Activated T-helper 17 cell treated with anti-CD3 and anti-CD28 coated beads, Interleukin-2, amount 50 U/mL, for 72 hours (primary cell): ENCODE measurements at places on chromosomes 6 and 20.

DNA sequence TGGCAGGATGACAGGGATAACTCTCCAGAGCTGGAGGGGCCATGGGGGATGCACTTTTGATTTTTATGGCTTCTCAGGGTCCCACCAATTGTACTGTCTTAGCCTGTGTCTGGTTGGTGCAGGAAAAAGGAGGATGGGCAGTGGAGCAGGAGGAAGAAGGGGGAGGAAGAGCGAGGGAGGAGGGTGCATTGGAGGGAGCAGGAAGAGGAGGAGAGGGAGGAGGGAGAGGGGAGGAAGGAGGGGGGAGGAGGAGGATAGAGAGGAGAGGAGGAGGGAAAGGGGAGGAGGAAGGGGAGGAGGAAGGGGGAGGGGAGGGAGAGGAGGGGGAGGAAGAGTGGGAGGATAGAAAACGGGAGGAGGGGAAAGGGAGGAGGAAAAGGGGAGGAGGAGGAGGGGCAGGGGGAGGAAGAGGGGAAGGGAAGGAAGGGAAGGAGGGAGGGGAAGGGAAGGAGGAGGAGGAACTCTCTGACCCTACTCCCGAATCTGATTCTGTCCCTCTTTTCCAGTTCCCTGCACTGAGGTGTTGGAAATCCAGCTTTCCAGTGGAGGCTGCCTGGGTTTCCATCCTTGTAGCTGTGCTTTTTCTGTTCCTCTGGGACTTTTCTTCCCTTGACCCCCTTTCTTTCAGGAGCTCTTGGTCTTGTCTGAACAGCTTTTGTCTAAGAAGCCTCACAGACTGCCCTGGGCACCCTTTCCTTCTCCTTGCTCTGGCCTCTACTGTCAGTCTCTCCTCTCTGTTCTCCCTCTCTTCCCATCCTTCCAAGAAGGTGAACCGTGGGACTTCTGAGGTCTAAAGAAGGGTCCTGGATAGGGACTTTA is 149.4 kb downstream of the DHX35 start:
- no peak for ATAC-seq

GRCh38 chr6:56814308-56814707 is 140.6 kb upstream of the BEND6 start:
- no peak for ATAC-seq

- ATAC-seq = no peak
Measured at GRCh38 chr6:35052694-35053565, 88.2 kb downstream of the TCP11 start.

DNA sequence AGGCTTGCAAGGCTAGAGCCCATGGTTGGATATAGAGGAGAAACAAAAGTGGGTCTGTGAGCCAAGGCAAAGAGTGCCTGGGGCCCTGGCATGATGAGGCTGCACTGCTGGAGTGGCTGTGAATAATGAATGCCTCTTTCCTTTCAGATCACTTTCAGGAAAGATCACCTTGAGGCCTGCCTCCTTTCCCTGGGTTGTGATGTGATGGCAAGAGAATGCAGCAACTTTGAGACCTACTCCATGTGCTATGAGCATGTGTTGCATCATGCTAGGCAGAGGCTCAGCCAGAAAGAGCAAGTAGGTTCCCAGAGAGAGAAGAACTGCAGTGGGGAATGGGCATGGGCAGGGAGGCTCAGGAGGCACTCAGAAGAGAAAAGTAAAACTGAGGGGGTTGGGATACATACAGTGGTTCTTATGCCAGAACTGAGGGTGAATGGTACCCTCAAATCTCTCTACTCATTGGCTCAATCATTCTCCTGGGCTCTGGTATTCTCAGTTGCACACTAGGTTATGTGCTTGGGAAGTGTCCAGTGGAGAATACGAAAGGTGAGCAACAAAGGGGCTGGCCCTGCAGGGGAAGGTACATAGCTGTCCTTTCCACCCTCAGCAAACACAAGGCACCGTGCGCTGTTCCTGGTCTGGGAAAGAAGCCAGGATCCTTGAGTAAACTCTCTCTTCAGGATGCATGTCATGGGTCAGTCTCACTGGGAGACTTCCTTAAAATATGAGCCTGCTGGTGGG is 45.9 kb downstream of the CD164 start:
- ATAC-seq = no peak

GRCh38 chr20:47444584-47444983 is 57.1 kb upstream of the NCOA3 start:
- no peak for ATAC-seq

GRCh38 chr20:41512624-41513023 is 105.6 kb downstream of the CHD6 start:
- ATAC-seq = no peak

DNA sequence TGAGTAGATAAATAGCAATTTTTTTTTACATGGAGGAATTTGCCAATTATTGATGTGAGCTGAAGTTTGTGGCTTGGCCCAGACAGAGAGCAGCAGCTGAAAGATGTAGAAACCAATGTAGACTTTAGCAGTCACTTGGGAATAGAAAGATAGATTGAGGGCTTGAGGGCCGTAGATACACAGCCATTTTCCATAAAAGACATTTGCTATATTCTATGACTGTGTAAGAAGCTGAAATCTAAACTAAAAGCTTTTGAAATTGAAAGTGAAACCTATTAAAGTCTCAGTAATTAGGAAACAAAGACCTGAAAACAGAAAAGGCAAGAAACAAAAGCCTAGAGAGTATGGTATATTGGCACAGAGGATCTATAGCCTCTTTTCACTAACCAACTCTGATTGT is 332.7 kb downstream of the CENPW start:
- no peak for ATAC-seq

DNA sequence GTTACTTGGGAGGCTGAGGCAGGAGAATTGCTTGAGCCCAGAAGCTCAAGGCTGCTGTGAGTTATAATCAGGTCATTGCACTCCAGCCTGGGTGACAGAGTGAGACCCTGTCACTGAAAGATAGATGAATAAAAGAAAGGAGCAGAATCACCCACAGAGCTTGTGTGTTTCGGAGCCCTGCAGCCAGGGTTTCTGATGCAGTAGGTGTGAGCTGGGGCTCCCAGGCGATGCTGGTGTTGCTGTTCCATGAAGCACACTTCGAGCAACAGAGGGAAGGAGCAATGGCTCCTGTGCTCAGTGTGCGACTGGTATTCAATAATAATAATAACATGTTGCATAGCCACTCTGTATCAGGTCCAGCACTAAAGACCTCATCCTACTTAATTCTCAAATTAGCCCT is 197.5 kb upstream of the CST7 start:
- ATAC-seq = no peak

DNA sequence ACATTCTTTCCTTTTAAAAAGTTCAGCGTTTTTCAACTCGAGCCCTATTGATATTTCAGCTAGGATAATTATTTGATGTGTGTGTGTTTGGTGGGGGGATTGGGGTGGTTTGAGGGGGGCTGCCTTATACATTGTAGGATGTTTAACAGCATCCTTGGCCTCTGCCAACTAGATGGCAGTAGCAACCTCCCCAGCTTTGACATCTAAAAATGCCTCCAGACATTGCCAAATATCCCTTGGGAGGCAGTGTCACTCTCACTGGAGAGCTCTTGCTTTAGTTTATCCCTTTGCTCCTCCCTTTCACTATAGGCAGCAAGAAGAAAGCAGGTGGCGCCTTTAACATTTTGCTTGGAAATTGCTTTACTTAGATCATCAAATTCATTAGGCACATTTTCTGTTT is 14.6 kb upstream of the TP53TG5 start:
- ATAC-seq = no peak

- ATAC-seq = no peak
Measured at GRCh38 chr6:113464536-113464935, 392.6 kb upstream of the MARCKS start.

DNA sequence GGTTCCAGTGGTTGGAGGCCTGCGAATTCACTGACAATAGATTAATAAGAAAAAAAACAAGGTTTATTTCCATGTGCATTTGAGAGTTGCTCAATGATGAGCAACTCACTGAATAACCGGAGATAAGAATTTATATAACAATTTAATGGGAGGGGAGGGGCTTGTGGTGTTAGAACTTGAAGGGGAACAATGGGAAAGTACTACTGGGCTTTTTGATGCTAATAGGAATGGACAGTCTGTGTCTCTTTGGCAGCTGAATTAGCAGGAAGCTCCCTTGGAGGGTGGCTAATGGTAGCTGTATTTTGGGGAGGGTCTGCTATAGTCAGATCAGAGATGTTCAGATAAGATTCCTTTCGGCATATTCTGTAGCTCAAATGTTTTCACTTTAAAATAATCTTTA is 62.4 kb upstream of the GMDS start:
- ATAC-seq = no peak

- no peak for ATAC-seq
Measured at GRCh38 chr20:59459586-59459985, 144.8 kb upstream of the PHACTR3 start.

DNA sequence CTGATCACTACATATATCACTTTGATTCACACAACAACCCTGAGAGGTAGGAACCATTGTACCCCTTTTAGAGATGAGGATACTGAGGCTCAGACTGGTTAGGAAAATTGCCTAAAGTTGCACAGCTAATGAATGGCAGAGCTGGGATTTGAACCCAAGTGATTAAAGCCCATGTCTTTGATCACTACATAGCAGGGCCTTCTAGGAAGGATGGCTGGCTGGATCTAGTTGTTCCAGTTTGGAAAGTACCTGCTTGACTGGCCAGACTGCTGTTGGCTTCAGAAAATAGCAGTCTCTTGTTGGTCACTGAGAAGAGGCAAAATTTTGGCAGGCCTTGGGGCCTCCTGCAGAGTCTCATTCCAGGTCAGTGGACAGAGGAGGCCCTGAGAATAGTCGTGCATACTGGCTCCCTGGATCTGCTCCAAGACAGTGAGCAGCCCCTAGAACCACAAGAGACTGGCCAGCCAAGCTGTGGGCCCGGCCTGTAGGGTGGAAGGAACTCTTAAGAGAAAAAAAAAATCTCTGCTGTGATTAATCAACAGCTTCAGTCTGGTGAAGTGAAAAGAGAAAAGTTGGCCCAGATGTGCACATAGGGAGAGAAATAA is 17.5 kb downstream of the PPARD start:
- ATAC-seq = no peak

- peak; percentile 44 for ATAC-seq
Measured at GRCh38 chr6:149336609-149336928, 19.1 kb downstream of the TAB2 start.

GRCh38 chr6:52909531-52909930 is at the start of gene GSTA3:
TSS of gene GSTA3 (minus strand) at chr6:52909698. CDS start at chr6:52905834, 3,864 bp downstream.
- ATAC-seq = no peak

GRCh38 chr6:69337311-69337710 is 459.5 kb downstream of the LMBRD1 start:
- no peak for ATAC-seq

- ATAC-seq = no peak
Measured at GRCh38 chr20:58682656-58683531, 9.7 kb upstream of the NPEPL1 start.

DNA sequence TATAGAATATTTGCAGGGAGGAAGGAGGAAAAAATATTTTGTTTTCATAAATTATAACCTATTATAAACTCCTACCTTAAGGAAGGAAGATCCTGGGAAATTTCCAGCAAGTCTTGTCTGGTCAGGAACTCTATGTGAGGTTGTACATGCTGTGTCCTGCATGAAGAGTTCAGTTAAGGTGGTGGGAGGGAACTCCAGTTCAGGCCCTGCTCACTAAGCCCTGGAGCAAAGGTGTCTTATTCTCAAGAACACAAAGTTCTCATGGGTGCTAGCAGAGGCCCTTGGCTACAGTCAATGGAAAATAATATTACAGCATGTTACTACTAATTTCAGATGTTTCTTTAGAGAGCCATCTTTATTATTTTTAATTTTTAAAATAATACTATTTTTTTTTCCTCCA is 3.8 kb upstream of the OGFRL1 start:
- no peak for ATAC-seq

- ATAC-seq = no peak
Measured at GRCh38 chr20:2473516-2473915, 2.9 kb upstream of the SNRPB start.

DNA sequence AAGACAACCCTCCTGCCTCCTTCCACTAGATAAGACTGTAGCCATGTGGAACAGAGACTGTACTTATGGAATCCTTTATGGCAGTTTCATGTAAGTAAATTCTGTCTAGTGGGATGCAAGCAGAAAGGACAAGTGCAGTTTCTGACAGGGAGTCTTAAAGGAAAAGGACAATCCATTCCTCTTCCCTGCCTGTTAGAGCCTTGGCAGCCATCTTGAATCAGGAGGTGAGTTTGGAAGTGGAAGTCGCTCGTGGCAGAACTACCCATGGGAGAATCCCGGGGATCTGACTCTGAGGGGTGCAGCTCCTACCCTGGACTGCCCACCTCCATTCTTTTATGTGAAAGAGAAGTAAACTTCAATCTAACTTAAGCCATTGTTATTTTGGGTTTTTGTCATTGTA is 61.4 kb upstream of the AKAP12 start:
- ATAC-seq = no peak
